Inflammatory macrophage treated with lipopolysaccharide for 4 hours (primary cell): ENCODE measurements at places on chromosomes 5 and 9.

DNA sequence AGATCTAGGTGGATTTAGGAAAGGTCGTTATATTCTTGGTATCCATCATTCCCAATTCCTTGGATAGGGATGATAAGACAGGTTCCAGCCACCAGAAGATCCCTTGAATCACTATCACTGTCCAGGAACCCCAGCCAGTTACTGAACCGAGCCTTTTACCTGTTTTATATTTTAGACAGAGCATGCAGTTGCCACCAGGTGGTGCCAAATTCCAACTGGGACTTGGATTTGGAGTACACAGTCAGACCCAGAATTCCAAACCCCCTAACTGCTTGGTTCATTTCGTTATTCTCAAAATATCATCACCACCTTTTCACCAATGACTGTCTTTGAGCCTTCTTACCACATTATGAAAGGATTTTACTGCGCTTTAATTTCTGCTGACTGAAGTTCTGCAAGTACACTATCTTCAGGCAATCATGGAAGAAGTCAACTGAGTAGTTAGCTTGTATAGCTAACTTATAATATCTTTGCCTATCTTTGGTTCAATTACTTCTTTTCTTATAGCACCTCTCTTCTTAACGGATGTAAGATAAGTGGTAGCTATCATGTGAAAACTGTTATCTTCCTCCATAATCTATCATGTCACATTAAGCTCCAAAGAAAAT lies 191.8 kb downstream of the PRR16 start:
- DNase-seq: peak; percentile 5

DNA sequence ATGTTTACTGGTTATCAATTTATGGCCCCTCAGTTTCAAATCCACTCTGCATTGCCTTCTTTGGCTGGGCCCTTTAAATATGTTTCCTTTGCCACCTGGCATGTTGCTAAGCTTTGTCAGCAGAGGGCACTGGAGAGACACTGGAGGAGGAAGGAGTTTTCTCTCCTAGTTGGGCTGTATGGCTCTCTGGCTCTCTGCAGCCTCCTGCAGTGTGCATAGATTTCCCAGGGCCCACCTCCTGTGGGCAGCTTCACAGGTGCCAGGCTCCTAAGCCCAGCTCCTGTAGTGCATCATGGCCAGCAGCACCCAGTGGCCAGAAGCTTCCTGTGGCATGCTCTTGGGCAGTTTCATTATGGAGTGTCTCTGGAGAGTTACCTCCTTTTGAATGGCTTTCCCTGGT lies 23.3 kb downstream of the CAVIN4 start:
- DNase-seq: peak; percentile 59

- DNase-seq: no peak
Measured at GRCh38 chr9:24071716-24072115, 245.7 kb upstream of the ELAVL2 start.

GRCh38 chr5:135051399-135051798 lies 17.4 kb upstream of the PITX1 start:
- no peak for DNase-seq

DNA sequence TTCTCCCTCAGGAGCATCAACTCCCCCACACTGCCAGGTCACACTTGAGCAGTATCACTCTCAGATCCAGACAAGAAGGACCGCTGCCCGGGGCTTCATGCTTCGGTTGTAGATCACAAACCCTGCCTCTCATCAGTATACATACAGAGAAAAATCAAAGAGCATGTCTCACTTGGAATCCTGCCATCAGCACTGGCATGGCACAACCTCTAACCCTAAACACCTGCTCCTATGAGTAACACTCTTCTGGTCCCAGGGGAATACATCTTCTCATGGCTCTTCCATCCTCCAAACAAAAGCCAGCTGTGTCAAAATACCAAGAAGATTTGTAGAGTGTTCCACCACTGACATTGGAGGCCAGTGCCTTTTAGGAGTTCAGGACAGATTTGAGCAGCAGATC lies 84.8 kb upstream of the MIER3 start:
- no peak for DNase-seq

DNA sequence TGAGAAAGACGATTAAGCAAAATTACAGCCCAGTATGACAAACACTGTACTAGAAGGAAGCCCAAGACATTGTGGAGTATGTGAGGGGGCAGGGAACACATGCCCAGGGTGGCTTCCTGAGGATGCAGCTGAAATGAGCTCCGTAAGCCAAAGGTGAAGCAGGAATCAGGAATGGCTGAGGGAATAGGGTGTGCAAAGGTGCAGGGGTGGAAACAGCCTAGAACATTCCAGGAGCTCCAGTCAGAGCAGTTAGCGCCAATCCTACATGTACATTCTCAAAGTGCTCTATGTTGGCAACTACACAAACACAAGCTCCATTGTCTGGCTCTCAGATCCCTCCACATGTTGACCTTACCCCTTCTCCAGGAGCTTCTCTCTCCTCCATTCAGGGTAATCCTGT lies 257.9 kb downstream of the MAN2A1 start:
- no peak for DNase-seq

- DNase-seq: no peak
Measured at GRCh38 chr5:118598311-118598710, 390.0 kb downstream of the DTWD2 start.

- no peak for DNase-seq
Measured at GRCh38 chr9:135823036-135823435, 84.3 kb downstream of the CAMSAP1 start.

- no peak for DNase-seq
Measured at GRCh38 chr5:77845324-77845646, 69.1 kb upstream of the TBCA start.

- DNase-seq: peak; percentile 94
Measured at GRCh38 chr9:89721176-89721700, 116.4 kb downstream of the GADD45G start.

DNA sequence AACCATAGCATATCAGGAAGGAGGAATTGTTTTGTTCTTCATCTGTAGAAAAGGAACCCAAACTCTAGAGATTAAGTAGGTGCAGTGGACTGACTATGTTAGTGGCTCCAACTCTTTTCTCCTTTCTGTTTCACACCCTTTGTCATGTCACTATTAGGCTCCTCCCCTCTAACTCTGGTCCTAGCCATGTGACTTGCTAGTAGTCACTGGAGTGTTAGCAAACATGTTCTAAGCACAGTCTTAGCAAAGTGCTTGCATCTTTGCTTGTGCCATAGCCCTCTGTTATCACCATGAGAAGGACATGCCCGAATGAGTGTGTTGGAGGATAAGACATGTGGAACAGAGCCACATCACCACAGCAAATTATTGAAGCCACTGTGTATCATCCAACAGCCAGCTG lies 55.4 kb upstream of the PPP3R2 start:
- peak; percentile 37 for DNase-seq

GRCh38 chr9:27654629-27655285 lies 81.5 kb upstream of the C9orf72 start:
- DNase-seq: no peak

GRCh38 chr9:114606597-114607207 lies 4.4 kb upstream of the TMEM268 start:
- peak; percentile 24 for DNase-seq

DNA sequence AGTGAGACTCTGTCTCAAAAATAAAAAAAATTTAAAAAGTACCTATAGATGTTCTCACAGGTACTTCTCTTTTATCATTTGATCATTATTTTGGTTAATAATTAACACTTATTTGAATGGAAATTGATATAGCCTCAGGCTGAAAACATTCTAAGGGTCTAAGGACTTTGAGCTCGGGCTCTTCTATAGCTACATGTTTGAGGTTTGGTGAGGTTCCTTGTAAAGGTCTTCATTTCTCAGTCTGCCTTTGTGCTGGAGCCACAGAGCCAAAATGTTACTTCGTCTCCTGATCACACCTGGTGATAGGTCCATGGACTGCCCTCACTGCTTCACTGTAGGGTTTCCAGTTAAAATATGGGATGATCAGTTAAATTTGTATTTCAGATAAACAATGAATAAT lies 22.6 kb downstream of the ARHGEF37 start:
- no peak for DNase-seq
